WTC11 (cell line): ENCODE measurements at places on chromosomes 2 and 18.

- DNase-seq, result no peak
Observed at GRCh38 chr18:3380384-3380961, 69.5 kb upstream of the TGIF1 start.

DNA sequence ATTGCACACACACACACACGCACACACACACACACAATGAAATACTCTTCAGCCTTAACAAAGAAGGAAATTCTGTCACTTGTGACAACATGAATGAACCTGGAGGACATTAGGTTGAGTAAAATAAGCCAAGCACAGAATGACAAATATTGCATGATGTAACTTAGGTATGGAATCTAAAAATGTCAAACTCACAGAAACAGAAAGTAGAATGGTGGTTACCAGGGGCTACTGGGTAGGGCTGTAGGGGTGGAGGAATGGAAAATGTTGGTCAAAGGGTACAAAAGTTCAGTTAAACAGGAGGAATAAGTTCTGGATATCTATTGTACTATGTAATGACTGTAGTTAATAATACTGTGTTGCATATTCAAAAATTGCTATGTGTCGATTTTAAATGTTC is 29.5 kb downstream of the SCN2A start:
- no peak for DNase-seq

DNA sequence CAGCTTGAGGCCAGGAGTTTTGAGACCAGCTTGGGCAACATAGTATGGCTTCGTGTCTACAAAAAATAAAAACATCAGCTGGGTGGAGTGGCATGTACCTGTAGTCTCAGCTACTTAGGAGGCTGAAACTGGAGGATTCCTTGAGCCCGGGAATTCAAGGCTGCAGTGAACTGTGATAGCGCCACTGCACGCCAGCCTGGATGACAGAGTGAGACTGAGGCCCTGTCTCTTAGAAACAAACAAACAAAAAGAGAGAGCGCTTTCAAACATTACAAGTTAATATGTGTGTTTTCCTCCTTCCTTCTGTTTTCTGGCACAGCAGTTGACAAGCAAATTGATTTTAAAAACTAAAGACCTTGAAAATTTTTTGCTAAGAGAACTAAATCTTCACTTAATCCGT is 9.9 kb downstream of the EPC2 start:
- DNase-seq, result no peak

DNA sequence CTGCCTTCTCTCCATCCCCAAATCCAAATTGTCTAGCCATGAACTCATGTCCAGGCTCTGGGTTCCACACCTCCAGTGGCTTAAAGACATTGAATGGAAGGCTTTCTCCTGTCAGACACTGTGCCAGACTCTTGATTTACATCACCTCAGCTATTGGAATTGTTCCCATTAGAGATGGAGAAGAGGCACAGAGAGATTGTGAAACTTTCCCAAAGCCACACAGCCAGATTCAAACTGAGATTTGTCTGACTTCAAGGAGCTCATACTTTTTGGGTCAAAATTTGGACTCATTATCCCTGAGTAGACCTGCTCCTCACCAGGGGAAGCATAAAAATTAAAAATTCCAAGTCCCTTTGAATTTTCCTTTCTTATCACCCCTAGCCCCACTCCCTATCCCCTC is 18.9 kb upstream of the MYO3B start:
- DNase-seq, result no peak

DNA sequence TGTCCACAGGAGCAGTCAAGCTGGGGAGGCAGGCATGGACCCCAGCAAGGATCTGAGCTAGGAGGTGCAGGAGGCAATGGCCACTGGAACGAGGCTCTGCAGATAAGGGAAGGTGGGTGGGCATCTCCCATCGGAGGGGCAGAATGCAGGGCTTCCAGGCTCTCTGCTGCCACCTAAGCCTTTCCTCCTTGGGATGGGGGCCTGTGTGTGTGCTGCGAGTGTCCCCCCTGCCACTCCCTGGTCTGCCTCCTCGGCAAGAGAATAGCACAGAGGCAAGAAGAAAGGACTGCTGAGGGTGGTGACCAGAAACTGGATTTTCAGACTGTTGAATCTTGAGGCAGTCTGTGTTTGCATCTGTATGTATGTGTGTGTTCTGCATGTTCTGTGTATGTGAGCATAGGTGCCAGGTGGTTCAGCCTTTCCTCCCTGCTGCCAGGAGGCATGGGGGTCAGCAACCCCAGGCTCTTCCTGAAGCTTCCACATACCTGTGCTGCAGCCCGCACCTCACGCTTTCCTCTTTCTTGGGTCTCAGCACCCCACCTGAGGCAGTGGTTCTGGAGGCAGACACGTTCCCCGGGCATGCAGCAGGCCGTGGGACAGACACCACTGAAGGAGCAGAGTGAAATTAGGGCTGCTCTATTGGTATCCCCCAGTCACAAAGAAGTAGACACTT is 86.7 kb downstream of the EPAS1 start:
- no peak for DNase-seq

DNA sequence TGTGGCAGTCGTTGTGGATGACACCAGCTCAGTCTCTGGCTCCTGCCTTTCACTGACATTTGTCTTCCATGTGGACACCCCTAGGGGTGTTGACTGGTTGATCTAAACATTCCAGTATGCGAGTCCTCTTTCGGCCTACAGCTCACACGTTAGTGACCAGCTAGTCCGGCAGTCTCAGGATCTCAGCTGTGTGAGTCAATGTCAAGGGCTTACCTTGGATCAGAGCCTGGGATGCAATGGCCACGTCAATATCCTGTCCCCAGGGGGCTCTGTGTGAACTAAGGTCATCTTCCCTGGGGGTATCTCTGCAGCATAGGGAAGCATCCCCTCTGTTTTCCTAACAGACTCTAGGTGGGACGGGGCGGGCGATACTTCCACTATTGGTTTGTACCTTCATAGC is 35.1 kb upstream of the YWHAQ start:
- DNase-seq, result no peak

GRCh38 chr18:76837071-76837470 is 14.7 kb downstream of the ZNF236 start:
- DNase-seq, result no peak

- no peak for DNase-seq
Observed at GRCh38 chr2:204143216-204144014, 206.9 kb downstream of the ICOS start.

DNA sequence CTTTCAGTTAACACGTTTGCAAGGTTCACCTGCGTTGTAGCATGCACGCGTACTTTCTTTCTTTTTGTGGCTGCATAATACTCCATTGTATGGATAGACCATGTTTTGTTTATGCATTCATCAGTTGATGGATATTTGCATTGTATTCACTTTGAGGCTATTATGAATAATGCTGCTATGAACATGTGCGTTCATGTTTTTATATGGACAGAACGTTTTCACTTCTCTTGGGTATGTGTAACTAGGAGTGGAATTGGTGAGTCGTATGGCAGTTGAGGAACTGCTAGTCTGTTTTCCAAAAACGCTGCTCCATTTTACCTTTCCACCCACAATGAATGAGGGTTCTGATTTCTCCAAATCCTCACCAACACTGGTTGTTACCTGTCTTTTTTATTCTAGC is 244.3 kb downstream of the GLI2 start:
- no peak for DNase-seq

GRCh38 chr2:154677401-154677800 is 21.1 kb upstream of the KCNJ3 start:
- DNase-seq, result no peak

DNA sequence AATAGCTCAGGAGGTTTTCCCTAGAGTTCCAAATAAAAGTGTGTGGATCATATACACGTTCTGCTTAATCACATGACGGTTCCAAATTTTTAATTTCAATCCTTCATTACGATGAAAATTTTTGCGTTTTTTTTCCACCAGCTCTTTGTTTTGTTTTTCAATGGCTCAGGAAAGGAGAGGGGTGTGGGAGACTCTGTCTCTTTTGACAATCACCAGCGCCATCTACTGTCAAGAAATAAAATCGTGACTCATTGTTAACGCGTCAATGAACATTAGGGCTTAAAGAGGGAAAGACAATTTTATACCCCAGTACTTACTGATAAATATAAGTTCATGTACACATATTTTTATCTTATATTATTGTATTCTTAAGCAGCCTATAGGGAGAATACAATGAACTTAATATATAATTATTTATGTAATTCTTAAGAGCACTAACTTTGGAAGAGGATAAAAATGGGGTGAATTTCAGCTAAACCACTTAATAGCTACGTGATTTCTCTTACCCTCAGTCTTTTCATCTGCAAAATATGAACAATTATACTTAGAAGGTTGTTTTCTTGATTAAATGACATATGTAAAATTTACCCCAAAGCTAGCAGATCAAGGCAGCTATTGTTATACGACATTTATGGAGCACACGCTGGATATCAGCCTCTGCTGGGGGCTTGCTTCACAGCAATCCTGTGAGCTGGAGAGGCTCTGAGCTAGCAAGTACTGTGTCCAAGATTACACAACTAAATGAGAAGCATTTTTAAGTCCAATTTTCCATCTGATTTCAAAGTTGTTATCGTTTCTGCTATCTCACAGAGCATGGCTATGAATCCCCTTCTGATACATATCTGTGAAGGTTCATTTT is 47.4 kb upstream of the RMDN2 start:
- no peak for DNase-seq

DNA sequence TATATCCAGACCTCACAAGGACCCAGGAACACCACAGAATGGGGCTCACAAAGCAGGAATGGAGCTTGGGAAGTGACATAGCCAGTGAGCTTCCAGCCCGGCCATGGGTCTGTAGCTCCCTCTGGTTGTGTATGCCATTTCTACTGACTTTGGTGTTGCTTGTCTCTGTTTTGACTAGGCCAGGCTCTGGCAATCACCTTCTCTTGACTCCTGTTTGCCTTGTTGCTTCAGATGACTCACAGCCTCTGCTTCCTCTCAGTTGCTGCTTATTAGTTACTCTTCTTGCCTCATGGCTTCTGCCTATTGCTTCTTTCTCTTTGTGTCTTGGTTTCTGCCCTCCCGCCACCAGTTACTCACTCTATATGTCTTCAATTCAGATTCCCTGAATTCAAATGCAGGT is 15.8 kb upstream of the IER3IP1 start:
- DNase-seq, result no peak

DNA sequence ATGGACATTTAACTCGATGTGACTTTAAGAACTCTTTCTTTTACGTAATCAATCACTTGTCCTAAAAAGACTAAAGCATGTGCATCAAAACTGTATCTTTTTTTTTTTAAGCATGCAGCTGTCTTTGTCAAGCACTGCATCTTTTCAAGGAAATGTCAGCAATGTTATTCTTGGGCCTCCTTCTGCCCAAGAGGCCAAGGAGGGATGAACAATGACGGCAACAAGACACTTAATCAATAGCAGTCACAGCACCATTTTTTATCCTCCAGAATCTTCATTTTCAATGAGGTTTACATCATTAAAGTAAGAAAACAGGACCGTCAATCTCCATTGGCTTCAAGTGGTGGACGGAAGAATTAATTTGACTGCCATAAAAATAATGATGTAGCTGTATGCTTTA is 253.8 kb downstream of the AFF3 start:
- no peak for DNase-seq

DNA sequence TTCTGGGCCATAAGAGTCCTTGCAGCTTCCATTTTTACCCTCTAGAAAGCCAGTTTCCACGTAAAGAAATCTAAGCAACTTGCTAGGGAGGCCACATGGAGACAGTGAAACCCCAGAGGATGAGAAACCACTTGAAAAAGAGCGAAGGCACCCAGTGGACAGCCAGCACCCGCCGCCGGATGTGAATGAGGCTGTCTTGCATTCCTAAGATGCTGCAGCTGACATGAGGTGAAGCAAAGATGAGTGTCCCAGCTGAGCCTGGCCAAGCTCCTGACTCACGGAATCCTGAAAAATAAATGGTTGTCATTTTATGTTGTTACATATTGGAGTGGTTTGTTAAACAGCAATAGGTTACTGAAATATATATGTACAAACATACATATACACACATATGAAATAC is 65.9 kb upstream of the STPG4 start:
- DNase-seq, result no peak

GRCh38 chr18:9627642-9628041 is 13.3 kb upstream of the PPP4R1 start:
- DNase-seq, result no peak

GRCh38 chr2:36530178-36530982 is 67.6 kb downstream of the FEZ2 start:
- no peak for DNase-seq

DNA sequence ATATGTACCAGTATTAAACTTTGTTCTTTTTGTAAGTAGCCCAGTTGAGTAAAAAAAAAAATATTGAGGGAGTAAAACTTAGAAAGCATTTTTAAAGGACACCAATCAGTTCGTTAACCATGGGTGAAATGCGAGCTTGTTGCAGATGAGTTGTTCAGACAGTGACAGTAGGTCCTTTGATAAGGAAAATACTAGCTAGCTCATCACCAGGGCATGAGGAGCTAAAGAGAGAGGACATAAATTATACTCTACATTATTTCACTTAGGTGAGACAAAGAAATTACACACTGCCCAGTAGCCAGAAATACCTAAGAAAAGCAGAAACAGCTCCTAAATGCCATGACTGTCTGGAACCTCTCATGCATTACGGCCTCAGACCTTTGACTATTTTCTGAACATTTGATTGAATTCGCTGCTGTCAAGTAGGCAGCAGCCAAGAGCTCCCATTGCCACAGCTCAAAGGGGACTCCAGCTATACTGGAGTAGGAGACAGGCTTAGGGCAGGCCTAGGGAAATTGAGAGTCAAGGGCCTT is 2.6 kb upstream of the HNRNPLL start:
- DNase-seq, result no peak

- no peak for DNase-seq
Observed at GRCh38 chr2:25598332-25598731, 75.0 kb downstream of the DTNB start.

- DNase-seq, result no peak
Observed at GRCh38 chr18:46395795-46396194, 261.2 kb downstream of the LOXHD1 start.

- no peak for DNase-seq
Observed at GRCh38 chr18:31269566-31269965, 48.4 kb upstream of the DSG1 start.

GRCh38 chr2:205524656-205525055 is 157.6 kb upstream of the NRP2 start:
- no peak for DNase-seq
